ENCODE measurements at places on chromosomes 12 and 14. TPM values are rescaled to one million over a fixed set of nuclear protein-coding genes. Genes with fewer than 3 reads are reported as not detected.

GRCh38 chr12:26369588-26369987 lies 174.2 kb downstream of the SSPN start:
- DNase-seq: no peak

- DNase-seq: no peak
Measured at GRCh38 chr12:13032164-13032563, 12.0 kb upstream of the FAM234B start.

DNA sequence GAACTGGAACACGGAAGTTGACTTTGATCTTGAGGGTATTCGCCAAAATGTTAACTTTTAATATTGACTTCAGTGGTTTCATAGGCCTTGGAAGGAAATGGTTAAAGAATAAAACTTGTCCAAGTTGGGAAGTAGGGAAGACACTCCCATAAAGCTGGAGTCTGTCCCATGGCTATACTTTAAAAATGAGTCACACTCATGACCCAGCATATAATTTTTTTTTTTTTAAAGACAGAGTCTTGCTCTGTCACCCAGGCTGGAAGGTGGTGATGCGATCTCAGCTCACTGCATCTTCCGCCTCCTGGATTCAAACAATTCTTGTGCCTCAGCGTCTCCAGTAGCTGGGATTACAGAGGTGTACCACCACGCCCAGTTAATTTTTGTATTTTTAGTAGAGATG lies 19.6 kb downstream of the TMPRSS12 start:
- DNase-seq: no peak

- no peak for DNase-seq
Measured at GRCh38 chr12:41304526-41304925, 116.4 kb downstream of the PDZRN4 start.

DNA sequence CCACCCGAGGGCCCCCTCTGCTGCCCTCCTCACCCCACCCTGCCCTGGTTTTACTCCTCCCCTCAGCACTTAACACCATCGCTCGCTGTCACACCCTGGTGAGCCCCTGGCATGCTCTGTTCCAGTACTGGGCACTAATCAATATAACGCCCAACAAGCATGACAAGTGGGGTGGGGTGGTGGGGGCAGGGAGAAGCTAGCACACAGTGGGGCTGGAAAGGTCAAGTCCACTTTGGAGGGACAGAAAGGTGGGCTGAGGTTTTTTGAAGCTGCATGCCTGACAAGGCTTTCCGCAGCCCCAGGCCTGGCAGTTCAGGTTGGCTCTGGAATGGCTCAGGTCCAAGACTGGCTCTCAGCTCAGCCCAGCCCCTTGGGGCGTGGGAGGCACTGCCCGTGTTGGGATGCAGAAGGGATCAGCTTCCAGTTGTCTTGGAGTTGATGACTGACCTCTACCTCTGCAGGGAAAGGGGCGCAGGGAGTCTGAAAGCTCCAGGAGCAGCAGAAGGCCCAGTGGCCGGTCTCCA lies 34.1 kb downstream of the PLEKHG3 start:
- DNase-seq: no peak

DNA sequence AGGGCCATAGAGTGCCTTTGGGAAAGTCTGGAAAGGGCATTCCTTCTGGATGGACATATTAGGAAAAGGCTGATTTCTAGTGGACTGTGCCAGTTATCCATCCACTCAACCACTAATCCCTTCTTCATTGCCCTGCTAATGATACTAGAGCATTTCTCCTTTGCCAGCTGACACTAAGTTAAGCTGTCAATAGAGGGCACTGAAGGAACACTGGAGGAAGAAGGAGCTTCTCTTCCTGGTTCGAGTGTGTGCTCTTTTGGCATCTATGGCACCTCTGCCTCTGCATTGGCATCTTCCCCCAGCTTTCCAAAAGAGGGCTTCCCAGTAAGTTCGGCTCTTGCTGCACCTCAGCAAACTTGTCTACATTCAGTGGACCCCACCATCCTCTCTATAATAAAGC lies 165.4 kb downstream of the DERA start:
- no peak for DNase-seq

DNA sequence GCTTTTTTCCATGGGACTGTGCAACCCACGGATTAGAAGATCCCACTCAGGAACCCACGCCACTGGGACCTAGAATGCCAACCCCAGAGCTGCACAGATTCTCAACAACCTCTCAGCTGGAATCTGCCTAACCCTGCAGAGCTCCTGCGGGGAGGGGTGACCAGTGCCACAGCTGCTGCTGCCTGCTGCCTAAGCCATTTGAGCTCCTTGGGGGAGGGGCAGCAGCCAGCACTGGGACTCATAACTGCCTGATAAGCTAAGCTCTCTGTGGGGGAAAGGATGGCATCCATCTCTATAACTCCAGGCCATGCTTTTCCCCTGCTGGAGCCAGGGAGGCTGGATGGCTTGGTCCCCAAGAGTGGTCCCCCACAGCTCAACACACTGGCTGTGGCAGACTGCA lies 182.8 kb downstream of the SLC5A8 start:
- no peak for DNase-seq

GRCh38 chr12:6935371-6936193 lies 7.8 kb downstream of the ATN1 start:
- DNase-seq: no peak

- DNase-seq: peak; percentile 60
Measured at GRCh38 chr12:16359512-16360491, 12.4 kb downstream of the MGST1 start.

DNA sequence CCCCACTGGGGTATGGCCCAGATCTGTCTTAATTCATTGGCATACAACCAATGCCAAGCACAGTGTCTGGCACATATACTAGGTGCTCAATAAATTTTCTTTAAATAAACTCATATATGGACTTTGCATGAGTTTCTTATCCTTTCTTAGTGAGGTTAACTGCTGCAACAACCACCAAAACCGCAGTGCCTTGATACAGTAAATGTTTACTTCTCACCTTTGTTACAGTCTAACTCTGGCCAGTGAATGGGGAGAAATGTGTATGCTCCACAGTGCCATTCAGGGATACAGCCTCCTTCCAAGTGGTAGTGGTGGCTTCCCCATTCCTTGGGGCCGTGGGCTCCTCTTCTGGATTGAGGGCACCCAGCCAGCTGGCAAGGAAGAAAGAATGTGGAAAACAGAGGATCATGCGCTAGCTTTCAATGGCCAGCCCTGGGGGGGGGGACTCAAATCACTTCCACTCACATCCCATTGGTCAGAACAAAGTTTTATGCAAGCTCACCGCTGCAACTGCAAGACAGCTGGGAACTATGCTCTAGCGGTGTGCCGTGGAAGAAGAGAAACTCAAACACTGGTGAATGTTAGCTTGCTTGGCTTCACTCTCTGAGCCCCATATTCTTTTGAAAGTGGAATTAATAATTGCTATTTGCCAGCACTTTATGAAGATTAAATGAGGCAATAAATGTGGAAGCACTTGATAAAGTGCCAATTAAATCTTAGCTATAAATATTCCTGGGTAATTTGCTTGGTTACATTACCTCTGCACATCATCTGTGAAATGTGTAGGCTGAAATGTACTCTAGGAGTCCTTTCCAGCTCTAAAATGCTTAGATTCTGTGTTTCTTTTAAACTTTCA lies 51.0 kb upstream of the SOCS2 start:
- no peak for DNase-seq

DNA sequence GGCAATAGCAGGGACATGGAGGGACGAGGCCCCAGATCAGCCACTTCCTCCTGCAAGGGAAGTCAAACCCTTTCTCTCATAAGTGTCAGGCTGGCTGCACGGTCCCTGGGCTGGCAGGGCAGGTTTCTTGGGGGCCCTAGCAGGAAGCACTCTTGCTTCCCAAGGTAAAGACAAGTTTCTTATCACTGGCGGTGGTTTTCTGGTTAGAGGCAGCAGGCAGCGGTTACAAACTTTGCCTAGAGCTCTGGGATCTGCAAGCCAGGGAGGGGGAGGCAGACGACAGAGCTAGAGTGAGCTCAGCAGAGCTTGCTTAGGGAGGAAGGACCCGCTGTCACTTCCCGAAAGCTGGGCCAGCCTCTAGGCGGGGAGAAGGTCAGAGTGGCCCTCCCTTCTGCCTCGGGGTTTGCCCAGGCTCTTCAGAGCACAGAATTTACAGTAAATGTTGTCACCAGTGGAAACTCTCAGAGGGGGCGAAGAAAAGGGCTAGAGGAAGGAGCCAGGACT lies 20.4 kb downstream of the BATF start:
- DNase-seq: peak; percentile 95

- DNase-seq: no peak
Measured at GRCh38 chr12:118361092-118361404, 11.7 kb downstream of the TAOK3 start.

DNA sequence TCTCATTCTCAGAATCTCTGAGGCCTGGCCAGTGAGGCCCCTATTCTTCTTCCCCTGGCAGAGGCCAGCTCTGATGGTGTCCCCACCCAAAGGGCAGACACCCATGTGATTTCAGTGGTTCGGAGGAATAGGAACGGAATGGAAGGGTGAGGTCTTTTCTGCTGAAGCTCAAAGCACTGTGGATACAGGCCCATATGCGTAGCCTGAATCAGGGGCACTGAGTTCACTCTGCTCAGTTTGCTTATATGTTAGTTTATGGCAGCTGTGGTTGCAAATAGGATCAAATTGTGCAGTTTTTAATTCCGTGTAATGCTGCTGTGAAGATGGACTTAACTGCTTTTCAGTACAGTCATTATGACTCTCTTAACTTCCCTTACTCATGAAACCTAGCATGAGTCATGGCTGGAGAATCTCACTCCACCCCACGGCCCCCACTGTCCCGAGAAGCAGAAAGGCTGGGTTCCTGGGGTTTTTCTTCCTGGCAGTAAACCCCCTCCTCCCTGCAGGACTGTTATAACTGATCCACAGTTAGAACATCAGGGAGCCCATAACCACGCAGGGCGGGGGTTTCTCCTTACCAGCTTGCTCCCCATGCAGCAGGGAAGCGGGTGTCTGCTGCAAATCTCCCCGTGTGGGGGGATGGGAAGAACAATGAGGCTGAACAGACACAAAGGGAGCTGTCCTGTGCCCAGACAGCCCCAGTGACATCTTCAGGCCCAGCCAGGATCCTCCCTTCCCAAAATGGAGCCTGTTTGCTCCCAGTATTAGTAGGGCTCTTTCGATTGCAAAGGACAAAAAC lies 122.7 kb downstream of the SLC38A6 start:
- peak; percentile 62 for DNase-seq

- no peak for DNase-seq
Measured at GRCh38 chr12:67428431-67428830, 159.3 kb downstream of the CAND1 start.

CYP27B1 gene
- 6.8 TPM for total RNA-seq

BEGAIN gene
- 3.5 TPM for total RNA-seq

VSX2 gene
- total RNA-seq: not detected

FITM1 gene
- total RNA-seq: 0.53 TPM

CD163 gene
- total RNA-seq: not detected

All from activated CD4-positive, alpha-beta T cell treated with anti-CD3 and anti-CD28 coated beads for 36 hours (primary cell).